SHP77 (cell line): ENCODE measurements at places on chromosomes 7 and 10.

DNA sequence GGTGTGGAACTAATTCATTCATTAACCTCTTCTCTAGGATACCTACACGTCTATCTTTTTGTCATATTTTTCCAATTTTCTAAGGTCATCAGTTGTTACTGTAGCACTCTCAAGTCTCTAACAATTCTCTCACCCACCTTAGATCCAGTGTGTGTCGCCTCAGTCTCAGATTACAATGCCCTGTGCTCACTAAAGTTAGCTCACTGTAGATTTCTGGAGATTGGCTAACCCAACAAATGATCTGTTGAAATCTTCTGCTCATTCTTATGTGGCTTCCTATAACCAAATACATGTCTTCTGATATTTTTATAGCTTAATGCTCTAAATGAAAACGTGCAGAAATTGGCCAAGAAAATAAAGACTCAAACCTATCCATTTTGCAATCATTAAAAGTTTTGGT, 142.6 kb downstream of the SLC25A13 start:
- DNase-seq = no peak

DNA sequence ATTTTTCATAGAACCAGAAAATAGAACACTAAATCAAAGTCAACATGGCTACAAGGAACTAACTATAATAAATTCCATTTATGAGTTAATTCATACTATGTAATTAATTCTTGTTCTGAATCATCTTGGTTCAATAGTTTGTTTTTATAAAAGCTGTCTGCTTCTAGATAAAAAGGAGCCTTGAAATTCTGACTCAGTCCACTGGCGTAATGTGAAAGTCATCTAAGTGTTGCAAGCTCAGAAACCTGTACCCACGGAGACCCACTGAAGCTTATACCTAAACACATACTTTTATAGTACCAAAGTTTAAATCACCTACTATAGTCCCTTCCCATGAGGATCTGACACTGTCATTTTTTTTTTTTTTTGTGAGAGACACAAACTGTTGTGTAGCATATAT, 489.4 kb downstream of the SEMA3D start:
- no peak for DNase-seq

DNA sequence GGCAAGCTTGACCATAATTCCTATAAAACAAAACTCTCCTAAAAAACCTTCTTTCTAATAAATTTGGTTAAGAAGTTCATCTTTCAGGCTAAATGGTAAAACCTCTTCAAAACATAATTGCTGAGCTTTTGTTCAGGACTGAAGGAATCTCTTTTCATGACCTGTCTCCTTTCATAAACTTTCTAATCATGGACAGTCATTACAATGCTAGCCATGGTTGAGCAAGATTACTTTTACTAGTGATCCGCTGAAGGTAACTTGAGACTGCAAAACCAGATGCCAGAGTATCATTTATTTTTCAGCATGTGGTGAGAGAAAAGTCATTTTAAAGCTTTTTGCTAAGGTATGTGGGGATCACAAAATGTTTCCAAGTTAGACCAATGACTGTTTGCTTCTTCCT, 186.4 kb upstream of the RHOBTB1 start:
- DNase-seq = no peak

GRCh38 chr7:121420976-121421375, 24.9 kb upstream of the FAM3C start:
- DNase-seq = no peak

- no peak for DNase-seq
Observed at GRCh38 chr10:31419394-31420063, 100.5 kb downstream of the ZEB1 start.
